ENCODE measurements at places on chromosomes 11 and 22. TPM values are rescaled to one million over a fixed set of nuclear protein-coding genes. Genes with fewer than 3 reads are reported as not detected.

The OR2AT4 gene
- total RNA-seq, result 0.06 TPM

The CCDC188 gene
- 0.83 TPM for total RNA-seq

DNA sequence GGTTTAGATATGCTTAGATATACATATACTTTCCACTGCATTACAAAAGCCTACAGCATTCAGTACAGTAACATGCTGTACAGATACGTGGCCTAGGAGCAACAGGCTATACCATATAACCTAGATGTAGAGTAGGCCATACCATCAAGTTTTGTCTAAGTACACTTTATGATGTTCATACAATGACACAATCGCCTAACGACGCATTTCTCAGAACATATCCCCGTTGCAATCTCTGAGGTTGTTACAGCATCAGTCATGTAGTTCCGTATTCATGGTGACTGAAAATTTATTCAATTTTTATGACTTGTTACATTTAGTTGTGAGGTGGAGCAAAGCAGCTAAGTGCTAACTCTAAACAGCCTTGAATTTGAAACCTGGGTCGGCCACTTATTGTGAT, 6.7 kb downstream of the ZBTB44 start:
- DNase-seq, result no peak

- DNase-seq, result no peak
These were observed 8.7 kb upstream of the DGKZ start for GRCh38 chr11:46338636-46338987.

The SPTY2D1 gene
- 20.5 TPM for total RNA-seq

GRCh38 chr11:22923561-22923960, 63.3 kb upstream of the CCDC179 start:
- no peak for DNase-seq
